ENCODE measurements at places on chromosomes 13 and 19.

DNA sequence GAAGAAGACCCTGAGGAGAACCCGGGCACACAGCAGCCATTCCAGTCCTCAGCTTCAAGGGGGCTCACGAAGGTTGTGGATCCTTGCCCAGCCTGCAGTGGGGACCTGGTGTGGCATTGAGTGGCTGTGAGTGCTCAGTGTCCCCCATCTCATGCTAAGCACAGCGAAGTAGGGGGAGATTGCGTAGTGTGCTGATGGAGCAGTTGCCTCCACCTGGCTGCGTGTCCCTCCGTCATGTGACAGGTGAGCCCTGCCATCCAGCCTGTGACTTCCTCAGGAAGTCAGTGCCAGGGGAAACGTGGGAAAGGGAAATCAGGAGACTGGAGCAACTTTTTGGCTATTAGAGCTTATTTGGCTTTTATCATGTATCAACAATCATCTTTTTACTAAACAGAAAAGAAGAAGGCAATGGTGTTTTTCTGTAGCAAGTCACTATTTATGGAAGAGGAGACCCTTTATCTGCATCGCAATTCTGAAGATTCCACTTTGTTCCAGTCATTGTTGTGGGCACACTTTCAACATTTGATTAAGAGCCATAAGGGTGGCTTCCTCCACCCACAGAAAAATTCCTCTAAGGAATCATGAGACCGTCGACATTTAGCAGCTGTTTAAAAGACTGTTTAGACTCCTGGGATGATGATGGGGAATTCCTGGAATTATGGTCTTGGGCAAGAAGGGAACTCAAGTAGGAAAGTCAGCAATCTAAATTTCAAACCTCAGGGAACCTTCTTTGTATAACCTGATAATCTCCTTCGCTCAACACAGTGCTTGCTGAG lies 126.8 kb upstream of the SPATA13 start:
- no peak for DNase-seq

DNA sequence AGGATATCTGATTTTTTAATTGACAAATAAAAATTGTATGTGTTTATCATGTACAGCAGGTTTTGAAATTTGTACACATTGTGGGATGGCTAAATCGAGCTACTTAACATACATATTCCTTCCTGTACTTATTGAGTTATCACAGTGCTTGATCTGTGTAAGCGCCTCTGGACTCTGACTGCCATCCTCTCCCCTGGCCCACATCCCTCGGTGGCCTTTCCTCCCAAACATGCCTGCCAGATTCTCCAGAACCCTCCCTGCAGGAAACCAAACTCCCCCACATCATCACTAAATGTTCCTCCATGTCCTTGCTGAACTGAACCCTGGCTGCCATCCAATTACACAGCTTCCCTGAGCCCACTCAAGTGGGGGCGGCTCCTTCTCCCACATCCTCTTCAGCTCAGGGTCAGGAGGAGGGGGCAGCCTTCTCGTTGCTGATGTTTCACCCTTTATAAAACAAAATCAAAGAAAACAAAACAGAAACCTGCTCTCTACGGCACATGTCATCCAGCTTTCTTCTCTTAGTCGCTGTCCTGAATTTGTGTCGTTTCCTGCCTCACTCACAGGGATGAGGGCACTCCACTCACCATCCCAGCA lies 97.1 kb upstream of the SPATA13 start:
- no peak for DNase-seq

DNA sequence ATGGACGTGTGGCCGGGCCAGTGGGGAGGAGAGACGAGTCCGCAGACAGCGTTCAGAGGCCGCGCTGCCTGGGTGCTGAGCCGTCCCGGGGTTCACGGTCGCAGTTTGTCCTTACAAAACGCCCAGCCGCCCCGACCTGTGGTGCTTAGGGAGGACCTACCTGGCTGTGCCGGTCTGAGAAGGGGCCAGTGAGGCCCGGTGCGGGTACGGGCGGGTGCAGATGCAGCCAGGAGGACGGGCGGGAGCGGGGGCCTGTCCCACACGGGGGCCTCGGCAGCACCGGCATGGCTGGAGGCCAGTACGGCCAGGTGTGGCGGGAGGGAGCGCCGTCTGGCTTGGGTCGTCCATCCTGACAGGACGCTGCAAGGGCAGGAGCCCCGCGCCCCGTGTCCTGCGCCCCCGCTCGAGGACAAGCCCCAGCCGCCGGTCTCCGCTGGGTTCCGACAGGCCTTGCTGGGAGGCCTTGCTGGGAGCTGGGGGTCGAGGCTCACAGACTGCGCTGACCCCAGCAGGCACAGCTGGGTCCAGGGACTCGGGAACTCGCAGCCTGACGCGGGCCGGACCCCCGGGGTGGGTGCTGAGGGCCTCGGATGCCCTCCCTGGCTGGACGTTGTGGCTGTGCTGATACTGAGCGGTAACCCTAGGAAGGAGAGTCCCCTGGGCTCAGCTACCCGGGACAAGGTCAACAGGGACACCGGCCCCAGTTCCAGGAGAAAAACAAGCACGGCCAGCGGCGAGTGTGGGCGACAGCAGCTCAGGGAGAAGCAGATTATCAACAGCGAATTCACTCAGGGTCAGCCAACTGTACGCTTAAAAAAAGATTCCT lies 5.3 kb upstream of the PROZ start:
- no peak for DNase-seq

DNA sequence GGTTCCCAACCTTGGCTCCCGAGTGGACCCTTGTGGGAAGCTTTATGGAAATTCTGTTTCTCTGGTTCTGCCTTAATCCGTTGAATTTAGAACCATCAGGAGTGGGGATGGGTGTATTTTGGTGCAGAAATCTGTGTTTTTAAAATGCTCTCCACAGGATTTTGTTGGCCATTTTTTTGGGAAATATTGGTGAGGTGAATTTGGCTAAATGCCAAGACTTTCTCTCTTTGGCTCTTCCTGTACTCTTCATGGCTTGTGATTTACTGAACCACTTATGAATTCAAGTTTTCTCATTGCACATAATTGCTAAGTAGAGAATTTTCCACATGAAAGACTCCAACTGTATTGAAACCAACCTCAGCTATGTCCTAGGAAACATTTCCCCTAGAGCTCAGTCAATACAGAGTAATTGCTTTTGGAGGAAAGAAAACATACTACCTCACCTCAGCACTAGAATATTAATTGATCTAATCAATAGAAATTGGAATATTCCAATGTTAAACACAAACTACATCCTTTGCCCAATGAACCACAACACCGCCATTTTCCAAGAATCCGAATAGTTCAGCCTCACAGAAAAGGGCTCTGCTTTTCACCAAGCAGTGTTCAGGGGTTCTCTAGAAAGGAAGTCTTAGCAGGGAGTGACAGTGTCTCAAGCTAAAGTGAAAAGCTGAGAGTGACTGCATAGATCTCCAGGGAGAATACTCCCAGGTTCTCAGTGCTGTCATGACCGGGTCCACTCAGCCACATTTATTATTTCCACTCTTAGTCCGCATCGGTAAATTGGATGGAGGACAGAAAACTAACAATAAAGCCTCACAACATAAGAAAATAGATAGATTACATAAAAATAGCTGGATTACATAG lies 60.3 kb downstream of the ERCC5 start:
- no peak for DNase-seq

GRCh38 chr19:35945121-35945790 lies 9.1 kb downstream of the LRFN3 start:
- no peak for DNase-seq

- no peak for DNase-seq
These were observed 2012.6 kb downstream of the PCDH9 start for GRCh38 chr13:65217471-65217995.

- DNase-seq, result no peak
These were observed 32.6 kb downstream of the SLC7A1 start for GRCh38 chr13:29562786-29563438.

GRCh38 chr13:71879129-71879535 lies 12.1 kb upstream of the DACH1 start:
- peak; percentile 38 for DNase-seq

GRCh38 chr13:39656325-39656677 lies 839 bp downstream of the COG6 start:
- DNase-seq, result no peak

DNA sequence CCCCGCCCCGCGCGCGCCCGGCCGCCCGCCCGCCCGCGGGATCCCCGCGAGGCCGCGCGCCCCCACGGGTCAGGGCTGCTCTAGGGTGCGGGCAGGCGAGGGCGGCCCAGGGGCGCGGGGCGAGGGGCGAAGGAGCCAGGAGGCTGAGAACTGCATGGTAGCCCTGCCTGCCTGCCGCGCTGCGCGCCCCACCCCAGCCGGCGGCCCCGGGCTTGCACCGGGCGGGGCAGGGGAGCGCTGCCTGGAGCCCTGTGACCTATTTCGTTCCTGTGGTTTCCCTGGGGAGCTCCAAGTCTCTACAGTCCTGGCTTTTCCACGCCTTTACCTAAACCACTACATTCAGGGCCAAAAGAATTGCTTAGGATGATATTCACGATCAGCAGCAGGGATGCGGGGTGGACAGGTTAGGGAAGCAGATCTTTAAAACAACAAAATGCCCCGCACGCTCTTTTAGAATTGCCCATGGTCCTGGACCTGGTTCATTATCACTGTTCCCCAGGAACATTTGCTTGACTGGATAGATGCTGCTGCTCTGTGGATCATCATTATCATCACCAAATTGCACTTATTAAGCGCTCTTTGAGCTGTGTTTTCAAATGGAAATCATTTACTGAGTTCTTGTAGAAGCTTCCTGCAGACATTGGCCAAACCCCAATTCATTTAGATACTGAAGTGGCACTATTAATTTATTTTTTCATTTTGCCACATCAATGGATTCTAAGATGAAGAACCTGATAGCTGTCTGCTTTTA lies 421 bp upstream of the GPR12 start:
- no peak for DNase-seq

DNA sequence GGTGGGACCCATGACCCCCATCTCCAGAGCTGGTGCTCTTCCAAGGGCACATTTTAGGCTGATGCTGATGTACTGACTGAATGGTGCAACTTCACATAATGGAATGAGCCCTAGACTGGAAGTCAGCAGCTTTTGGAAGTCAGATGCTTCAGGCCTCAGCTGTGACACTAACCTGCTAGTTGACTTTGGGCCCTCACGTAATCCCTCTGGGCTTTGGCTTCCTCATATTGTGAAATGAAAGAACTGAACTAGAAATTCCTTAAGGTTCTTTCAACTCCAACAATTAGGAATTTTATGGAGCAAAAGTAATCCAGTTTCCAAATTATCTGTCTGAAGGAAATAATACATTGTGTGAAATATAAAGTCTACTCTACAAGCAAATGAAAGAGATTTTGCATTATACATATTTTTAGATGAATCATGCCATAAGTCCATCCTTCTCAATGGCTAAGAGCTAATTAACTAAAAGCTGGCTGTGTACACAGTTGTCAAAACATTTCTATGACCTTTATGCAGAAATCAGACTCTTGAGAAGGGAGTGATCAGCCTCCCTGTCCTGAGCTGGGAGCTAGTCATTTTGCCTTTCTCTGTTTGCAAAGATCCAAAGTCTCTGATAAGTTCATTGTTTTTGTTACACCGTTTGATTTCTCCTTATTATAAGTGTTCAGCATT lies 204.2 kb downstream of the DCLK1 start:
- DNase-seq, result no peak

DNA sequence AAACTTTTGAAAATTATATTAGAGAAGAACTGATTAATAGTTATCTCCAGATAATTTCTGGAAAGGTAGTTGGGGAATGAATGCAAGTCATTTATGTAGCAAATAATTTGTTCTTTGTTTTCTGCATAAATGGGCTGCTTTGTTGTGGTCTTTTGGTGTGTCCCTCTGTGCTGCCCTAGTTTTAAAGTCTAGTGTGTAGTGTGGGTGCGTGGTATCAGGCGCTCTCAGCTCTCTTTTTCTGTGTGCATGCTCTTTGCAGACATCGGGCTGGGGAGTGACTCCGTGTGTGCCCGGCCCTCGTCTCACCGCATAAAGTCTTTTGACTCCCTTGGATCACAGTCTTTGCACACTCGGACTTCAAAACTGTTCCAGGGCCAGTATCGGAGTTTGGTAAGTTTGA lies 94.5 kb downstream of the ARHGEF7 start:
- DNase-seq, result no peak

DNA sequence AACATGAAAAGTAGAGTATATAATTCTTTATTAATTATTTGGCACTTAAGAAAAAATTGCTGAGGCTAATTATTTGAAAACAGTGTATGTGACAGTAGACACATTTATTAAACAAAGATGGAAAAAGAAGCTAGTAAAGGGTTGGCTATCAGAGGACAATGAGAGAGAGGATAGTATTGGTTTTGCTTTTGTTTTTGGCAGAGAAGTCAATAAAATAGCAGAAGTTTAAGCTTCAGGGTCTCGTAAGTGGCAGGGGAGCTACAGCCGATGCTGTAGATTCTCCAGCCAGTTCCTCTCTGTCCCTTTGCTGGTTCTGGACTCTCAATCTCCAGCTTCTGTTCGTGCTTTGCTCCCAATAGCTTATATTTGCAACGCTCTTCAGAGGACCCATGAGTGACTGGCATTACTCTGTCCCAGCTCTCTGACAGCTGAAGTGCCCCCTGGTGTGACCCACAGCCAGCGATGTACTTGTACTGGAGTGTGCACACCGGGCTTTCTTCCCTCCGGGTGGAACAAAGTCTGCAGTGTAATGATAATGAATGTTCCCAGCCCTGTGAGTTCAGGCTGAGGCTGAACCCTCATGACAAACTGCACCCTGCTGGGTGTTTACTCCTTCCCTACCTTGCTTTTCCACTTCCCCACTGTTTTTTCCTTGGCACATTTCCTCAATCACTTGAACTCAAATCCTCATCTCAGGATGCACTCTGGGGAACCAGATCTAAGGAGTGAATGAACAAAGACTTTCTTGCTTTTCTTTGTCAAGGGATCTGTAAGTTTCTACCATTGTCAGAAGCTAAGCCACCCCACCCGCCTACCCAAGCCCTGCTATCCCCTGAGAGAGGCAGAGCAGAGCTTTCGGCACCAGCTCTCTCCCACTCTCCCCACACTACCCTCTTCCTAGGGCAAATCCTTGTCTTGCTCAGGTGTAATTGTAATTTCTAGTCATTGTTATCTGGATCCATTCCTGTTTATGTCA lies 254.8 kb downstream of the LHFPL6 start:
- no peak for DNase-seq
